ENCODE measurements at places on chromosomes 13 and 19.

- no peak for DNase-seq
These were observed 23.9 kb upstream of the URAD start for GRCh38 chr13:28012383-28012782.

DNA sequence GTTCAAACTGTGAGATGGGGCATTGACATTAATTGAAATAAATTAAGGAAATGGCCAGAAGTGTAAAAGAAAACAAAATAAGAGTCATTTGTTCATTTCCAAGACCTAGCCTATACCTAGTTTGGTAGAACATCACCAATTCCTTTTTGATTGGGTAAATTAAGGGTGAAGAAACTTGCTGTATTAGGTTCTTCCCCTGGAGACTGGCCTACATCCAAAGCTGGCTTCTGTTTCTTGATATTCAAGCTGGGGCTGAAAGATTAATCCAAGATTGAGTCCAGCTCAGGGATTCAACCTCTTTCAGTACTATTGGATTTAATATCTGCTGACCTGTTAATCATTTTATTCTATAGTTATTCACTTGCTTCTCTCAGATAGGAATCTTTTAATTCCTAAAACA, 183.2 kb downstream of the GPC6 start:
- DNase-seq: no peak

DNA sequence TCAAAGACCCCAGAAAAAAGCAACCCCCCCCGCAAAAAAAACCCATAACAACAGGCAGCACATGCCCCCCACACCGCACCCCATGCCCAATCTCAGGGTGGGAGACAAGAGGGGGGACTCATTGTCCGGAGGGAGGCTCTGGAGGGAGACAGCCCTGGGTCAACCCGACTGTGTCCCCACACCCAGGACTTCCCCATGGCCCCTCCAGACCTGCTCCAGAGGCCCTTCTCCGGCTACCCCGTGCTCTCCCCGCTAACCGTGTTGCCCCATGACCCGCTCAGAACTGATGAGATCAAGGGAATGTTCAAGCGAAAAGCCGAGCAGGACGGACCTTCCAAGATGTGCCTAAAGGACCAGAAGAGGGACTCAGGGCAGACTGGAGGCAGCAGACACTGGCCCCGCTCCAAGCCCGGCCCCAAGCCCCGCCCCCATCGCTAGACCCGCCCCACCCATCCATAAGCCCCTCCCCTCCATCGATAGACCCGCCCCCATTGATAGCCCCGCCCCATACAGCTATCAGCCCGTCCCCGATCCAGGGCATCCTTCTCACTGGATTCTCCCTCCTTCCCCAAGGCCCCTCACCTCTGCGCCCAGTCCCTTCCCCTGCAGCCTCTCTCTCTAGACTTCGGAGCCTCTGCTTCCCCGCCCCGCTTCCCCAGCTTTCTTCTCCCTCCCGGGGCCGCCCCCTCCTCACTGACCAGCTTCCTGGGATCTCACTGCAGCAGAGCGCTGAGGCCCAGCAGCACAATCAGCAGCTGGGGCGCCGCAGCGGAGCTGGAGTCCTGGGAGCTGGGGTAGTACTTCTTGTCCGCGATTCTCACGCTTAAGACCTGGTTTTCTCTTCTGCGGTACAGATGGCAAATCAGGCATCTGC, 2.2 kb downstream of the BST2 start:
- peak; percentile 39 for DNase-seq

DNA sequence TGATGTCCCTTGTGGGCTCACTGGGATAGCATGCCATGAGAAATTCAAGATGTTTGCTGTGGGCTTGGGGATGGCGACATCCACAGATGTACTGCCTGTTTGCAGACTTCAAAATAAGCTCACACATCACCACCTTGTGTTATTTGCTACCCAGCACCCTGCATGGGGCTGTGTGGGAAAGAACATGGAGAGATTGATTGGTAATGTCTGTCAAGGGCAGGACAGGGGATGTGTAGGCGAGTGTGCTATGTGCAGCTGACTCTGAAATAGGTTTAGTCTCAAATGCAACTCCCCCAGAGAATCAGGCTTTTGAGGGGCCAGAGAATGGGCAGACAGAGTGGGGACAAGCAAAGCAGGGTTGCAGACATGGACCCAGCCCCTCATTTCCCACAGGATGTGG, 24.7 kb downstream of the PNPLA6 start:
- no peak for DNase-seq

DNA sequence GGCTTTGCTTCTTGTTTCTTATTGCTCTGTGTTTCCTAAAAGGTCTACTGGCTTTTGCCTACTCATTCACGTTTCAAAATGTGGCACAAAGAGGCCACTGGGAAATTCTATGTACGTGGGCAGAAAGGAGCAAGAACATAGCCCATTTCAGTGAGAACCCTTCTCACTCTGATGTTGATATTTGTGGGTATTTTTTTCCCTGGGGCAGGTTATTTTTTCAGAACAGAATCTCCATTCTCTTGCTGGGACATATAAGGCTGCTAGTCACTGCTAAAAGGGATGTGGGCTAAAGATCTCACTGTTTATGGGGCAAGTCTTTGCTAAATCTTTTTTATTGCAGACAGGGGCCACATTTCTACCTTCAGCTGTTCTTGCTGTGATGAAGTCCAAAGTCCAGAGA, 27.1 kb downstream of the EDNRB start:
- no peak for DNase-seq

DNA sequence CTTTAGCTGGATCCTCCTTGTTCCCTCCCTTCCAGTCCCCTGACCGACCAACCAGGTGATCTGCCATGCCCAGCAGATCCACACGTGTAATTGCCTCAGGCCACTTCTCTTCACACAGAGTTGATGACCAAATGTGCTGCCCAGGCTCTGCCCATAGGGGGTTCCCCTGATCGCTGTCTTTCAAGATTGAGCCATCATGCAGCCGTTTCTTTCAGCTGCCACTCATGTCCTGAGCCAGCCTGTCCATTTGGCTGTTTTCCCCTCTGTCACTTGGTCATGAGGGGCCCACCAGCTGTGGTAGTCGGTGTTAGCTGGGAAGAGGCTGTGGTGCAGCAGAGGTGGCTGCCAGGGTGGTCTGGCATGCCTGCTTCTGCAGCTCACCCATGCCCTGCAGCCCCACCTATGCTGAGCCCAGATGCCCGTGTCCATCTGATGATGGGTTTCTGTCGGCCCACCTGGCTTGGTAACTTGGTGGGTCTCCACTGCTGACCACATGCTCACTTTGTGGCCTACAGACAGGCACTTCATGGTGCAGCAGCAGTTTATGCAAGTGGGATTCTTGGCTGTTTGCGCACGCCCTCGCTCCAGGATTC, 35.6 kb upstream of the GPR183 start:
- DNase-seq: no peak
